Nephron progenitor cell (in vitro differentiated cells): ENCODE measurements at places on chromosomes 4 and X.

DNA sequence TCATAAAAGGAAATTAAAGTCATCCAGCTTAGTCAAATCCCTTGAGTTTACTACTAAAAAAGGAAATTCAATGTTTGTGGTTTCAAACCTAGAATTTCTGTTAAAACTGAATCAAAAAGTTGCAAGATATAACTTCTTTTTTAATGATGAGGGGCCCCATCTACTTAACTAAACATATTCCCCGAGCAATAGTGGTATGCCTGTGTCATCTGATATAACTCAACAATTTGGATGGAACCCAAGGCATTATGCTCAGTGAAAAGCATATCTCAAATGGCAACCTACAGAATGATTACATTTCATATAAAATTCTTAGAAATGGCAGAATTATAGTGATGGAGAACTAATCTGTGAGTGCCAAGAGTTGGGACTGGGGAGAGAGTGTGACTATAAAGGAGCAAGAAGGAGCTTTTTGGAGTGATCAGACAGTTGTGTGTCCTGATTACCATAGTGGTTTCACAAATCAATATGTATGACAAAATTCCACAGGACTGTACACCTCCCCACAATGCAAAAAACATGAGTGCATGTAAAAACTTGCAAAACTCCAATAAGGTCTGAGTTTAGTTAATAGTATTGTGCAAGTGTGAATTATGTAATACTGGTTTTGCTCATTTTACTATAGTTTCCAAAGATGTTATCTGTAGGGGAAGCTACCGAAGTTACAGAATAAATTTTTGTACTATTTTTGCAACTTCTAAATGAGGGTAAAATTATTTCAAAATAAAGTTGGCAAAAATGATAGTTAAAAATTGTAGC, 323.2 kb downstream of the ARHGAP24 start:
- DNase-seq, result no peak

- DNase-seq, result no peak
Observed at GRCh38 chrX:72041176-72041575, 90.5 kb downstream of the RTL5 start.

GRCh38 chr4:111362941-111363361, 740.1 kb upstream of the PITX2 start:
- no peak for DNase-seq

DNA sequence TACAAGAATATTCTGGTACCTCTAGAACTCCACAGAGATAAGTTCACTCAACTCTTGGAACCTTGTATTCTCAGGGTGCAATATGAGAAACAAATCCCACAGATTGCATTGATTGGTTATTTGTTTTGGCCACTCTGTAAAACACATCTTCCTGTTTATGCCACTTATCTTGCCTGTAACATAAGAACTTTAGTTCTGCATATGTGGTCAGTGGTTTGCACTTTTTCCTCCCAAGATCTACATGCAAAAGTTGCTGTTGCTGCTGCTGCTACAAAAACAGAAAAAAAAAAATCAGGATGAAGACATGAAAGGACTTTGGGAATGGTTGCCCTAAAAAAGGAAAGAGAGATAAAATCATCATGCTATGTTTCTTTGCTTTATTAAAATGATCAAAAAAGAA, 9.6 kb downstream of the ODAPH start:
- no peak for DNase-seq

DNA sequence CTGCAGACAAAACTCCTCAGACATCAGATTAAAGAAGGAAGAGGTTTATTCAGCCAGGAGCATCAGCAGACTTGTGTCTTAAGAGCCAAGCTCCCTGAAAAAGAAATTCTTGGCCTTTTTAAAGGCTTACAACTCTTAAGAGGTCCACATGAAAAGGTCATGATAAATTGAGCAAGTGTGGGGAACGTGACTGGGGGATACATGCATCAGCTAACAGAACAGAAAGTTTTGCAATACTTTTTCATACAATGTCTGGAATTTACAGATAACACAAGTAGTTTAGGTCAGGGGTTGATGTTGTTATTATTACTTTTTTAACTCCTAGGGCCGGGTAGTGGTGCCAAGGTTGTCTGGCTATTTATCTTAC, 55.6 kb upstream of the RBMX start:
- DNase-seq, result no peak

- DNase-seq, result no peak
Observed at GRCh38 chrX:118593407-118593806, 97.8 kb downstream of the DOCK11 start.

DNA sequence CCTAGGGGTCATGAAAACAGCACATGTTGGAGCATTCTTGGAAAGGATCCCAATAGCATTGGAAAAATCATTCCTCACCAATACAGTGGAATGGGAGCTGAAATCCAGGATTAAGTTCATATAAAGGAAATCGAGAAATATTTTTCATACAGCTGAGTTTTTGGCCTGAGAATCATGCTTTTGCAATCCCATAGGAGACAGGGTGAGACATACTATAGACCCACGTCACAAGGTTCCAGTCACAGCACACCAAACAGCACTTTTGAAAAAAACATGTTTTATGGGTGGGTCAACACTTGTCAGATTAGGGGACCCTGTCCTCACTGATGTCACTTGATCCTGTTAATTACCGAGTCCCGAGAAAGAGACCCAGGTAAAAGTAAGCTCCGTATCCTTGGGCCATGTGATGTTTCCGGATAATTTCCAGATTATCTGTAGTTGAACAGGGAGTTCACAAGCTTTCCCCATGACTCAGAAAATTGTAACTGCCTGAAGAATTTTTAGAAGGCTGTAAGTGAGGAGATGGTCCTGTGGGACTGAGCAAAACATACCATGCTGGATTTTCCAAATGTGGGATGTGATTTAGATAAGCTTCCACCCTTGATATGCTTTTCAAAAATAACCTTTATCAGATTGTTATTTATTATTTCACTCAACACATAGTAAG, 80.9 kb upstream of the TLR3 start:
- no peak for DNase-seq

DNA sequence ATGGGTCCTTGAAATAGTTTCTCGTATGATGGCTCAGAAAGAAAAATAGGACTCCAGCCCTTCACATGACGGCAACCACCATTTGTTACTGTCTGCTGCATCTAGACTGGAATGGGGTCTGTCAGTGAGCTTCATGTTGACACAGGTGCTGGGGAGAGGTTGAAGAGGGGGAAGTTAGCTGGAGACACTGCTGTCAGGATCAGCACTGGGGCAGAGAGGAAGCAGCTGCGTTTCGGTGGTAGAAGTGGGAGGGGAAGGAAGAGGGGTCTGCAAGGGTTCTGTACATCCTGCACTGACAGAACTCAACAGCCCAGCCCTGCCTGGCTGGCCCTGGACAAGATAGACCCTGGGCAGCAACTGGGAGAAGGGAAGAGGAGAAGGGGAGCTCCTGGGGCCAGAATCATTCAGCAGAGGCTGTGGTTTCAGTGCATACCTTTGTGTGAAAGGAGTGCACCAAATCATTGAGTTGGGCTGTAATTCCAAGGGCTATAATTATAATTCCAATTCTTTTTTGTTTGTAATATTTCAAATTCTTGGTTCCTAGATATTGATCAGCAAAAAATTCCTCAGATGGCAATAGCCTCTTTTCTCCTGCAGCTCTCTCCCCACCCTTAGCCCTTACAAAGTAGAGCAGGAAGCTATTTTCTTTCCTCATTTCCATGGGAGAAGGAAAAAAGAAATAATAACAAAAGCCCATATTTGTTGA, 119.4 kb upstream of the C1GALT1C1 start:
- DNase-seq, result peak; percentile 5

DNA sequence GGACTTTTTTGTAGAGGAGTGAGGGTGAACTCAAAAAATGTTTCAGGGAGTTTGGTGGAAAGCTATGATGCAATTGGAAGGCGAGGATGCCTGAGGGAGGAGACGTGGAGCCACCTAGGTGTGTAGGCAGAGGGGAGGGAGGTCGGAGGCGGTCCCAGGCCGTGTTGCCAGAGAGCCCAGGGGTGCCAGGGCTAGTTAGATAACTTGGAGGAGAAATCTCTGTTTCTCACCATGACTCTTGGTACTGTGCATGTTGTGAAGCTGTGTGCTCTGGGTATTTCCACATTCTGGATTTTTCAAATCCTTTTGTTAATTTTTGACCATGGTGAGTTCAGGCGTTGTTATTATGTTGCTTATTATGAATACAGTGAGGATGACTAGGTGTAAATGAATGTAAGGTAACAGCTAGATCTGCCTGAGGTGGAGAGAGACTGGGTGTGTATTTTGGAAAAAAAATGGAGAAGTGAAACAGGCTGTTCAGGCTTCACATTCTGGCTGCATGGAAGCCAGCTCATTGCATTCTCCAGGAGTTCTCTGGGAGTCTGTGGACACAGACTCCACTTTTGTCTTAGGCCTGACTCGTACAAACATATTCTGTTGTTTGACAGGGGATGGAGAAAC, 4.5 kb downstream of the RAB9A start:
- no peak for DNase-seq

GRCh38 chrX:40962793-40963407, 122.3 kb upstream of the USP9X start:
- DNase-seq, result no peak

- no peak for DNase-seq
Observed at GRCh38 chrX:107272431-107272921, 66.1 kb downstream of the DNAAF6 start.

DNA sequence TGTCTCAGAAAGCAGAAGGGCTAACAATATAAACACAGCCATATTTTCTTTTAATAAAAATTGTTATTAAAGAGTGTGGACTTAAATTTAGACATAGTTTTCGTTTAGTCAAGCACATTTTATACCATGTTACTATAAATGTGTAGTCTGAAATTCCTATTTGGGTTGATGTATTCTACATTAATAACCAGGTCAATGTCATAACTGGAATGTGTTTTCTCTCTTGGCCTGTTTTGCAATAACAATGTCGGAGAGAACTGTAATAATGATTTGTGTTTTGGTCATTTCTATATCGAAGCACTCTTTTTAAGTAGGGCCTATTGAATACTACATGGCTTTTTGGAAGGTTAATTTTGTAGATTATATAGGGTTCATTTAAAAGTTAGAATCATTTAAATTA, 5.5 kb downstream of the USO1 start:
- no peak for DNase-seq

DNA sequence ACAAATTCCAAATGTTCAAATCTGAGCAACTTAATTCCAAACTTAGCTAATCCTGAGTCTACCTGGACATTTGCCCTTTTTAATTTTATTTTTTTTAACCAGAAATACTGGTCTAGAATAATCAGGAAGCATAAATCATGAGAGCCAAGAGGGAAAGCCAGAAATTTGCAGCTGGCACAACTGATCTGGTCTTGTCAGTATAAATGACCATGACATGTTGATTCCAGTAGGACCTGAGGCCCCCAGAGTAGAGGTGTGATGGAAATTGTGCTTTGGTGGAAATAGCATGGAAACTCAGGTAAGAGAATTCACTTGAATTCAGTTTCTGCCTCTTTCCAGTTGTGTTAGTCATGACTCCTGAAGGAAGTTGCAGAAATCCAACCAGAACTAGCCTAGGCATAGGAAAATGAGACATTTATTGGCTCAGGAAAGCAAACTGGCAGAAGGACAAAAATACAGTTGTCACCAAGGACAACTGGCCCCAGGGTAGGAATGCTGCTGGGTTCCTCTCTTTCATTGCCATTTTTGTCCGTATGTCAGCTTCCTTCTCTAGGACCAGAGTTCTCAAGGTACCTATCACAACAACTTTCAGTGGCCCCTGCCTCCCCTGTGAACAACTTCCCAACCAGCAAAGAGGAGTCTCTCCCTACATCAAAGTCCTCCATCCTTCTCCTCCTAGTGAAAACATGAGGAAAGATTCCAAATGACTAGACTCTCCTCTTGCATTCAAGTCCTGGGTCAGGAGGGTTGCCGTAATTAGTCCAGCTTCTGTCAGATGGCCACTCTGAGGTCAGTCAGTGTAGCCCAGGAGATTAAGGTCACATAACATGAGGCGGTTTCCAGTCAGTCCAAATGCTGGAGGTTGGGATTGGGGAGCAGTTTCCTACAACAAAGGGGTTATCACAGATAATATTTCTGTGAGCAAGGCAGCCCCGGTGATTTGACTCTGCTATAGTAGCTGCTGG, 29.3 kb upstream of the MYOZ2 start:
- no peak for DNase-seq

- no peak for DNase-seq
Observed at GRCh38 chr4:109990261-109991257, 77.9 kb downstream of the EGF start.

DNA sequence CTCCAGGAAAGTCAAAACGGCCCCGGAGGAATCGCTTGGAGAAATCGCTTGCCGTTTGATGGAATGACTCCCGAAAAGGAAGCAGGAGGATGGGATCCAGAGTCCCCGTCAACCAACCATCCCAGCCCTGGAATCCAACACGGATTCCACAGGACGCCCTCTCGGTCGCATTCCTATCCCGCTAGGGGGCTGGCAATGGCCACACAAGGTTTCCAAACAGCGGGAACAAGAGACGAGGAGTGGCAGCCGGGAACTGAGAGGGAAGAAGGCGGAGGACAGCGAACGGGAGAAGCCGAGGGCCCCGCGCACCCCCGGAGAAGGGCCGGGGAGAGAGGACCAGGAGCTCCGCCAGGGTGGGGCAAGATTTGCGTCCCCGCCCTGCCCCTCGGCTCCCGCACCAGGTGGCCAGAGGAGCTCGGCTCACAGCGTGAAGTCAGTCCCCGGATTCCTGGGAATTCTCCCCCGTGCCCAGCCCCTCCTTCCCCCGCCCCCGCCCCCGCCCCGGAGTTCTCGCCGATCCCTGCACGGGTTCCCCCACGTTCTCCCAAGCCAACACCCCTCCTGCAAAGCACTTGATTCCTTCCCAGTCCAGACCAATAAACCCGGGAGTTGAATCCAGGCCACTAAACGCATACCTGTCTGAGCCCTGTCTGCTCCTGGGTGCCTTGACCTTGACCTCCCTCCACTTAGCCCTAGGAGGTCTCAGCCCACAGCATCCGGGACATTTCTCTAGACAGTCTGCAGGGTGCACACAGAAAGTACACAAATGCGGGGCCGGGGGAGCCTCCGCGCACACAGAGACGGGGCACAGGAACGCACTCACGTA, 1.4 kb downstream of the PDZD4 start:
- DNase-seq, result peak; percentile 44

DNA sequence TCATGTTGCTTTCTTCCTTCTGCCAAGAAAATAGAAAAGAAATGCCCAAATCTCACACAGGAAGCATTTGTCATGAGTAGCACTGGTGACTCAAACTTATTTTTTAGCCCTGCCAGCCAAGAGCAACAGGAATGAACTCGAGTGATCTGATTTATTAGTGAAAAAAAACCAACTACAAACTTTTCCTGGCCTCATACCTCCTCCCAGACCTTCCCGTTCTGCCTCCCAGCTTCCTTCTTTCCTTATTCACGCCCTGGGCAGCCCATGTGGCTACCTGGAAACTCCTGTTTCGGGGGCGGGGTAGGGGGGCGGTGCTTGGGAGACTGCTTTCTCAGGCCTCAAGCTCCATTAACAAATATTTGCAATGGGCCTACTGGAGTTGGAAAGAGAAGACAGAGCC, 178.5 kb downstream of the NHS start:
- no peak for DNase-seq
